ENCODE measurements at places on chromosomes 16 and 17.
A peak's percentile ranks its signal among the peaks of the same experiment; 100 is the strongest.

GRCh38 chr17:15154618-15155017 is 110.5 kb downstream of the PMP22 start:
- DNase-seq = no peak

- no peak for DNase-seq
Measured at GRCh38 chr17:9521062-9521461, 54.6 kb downstream of the STX8 start.

DNA sequence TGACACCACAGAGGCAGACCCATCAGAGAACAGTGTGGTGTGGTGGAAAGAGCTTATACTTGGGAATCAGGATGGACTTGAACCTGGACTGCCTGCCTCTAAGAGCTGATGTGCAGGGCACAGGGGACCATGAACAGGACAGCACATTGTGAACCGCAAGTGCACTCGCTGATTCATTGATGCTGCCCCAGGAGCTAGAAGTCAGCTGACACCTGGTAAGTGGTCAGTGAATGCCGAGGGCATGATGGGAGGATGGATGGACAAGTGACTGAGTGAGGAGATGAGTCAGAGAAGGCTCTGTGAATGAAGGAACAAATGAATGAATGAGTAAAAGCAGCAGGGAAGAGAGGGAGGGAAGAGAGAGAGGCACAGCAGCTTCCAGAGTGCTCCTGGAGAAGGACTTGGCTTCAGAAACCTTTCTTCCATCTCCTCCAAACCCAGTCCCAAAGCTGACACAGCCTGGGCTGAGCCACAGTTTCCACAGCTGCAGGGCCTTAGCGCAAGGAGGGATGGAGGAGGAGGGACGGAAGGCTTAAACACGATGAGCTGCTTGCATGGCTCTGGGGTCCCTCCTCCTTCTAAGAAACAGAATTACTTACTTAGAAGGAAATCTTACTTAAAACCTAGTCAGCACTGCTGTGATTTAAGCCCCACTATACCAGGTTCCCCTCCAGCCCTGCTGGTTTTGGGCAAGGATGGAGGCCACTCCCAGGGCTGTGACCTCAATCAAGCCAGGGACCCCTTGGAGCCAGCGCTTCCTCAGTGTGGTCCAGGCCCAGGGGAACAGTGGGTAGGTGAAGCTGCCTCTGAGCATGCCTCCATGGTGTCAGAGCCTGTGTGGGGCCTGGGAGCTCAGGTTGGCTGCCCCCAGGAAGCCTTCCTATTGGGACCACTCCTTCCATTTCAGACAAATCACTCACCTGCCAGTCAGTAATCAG is 184.6 kb downstream of the TMEM132E start:
- no peak for DNase-seq

- DNase-seq = no peak
Measured at GRCh38 chr16:84471966-84472365, 32.5 kb downstream of the MEAK7 start.

- no peak for DNase-seq
Measured at GRCh38 chr16:14491861-14492529, 138.1 kb downstream of the PARN start.

DNA sequence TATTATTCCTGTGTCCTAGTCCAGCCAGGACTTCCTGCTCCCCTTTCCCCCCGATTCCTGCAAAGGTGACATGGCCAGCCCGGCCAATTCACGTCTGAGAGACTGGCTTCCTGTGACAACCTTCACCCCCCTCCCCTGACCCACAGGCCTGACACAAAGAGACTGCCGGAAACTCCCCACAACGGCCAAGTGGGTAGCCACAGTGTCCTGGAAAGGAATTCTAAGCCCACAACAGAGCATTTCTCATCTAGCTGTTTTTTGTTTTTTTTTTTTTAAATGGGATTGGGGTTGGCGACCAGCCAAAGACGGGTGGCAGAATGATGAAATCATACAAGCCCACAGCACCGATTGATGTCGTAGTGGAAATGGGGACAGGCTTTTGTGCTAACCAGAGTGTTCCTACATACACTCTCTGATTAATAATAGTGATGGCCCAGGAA is 2.8 kb upstream of the XAF1 start:
- DNase-seq = no peak

- no peak for DNase-seq
Measured at GRCh38 chr17:12736526-12736925, 52.8 kb upstream of the ARHGAP44 start.

DNA sequence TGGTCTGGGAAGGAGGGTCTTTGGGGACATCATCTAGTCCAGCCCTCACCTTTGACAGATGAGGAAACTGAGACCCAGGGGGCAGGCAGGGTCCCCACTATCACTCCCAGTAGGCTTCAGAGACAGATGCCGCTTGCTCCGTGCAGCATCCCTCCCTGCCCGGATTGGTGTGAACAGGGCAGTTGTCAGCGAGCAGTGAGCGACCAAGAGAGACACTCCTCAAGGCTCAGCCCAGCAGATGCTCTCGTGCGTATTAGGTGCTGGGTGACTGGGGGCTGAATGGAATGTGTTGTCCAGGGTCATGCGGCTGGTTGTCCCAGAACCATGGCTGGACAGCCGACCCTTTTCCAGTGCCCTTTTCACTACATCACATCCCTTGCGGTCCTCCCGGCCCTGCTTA is 49.0 kb downstream of the MPRIP start:
- no peak for DNase-seq

- peak; percentile 13 for DNase-seq
Measured at GRCh38 chr16:21001262-21001661, 100.7 kb downstream of the LYRM1 start.

DNA sequence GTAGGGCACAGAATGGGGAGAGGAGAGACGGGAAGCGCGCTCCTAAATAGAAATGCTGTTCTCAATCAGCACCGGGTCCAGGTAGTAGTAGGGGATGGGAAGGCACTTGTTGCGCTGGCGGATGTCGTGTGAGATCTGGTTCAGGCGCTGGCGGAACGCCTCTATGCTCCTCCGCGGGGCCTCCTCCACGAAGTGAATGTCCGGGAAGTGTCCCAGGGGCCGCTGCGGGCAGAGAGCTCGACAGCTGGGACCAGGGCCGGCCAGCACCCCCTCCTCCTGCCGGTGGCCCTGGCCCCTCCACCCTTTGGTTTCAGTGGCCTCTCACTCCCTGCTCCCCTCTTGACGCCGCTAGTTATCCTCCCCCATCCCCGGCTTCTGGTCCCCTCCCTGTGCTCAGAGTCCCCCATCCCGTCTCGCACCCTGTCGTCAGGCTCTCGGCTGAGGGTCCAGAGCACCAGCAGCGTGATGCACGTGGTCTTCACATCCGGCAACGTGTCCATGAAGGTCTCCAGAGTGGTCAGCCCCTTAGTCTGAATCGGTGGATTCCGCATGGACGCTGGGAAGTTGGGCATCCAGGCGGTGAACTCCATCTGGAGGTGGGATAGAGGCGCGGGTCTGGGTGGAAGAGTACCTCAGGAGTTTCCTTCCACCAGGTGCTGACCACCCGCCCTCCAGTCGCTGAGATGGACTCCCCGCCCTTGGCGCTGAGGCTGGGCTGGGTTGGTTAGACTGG is 14.6 kb downstream of the ALOX12B start:
- DNase-seq = no peak

- DNase-seq = no peak
Measured at GRCh38 chr16:25747160-25747758, 55.5 kb downstream of the HS3ST4 start.

DNA sequence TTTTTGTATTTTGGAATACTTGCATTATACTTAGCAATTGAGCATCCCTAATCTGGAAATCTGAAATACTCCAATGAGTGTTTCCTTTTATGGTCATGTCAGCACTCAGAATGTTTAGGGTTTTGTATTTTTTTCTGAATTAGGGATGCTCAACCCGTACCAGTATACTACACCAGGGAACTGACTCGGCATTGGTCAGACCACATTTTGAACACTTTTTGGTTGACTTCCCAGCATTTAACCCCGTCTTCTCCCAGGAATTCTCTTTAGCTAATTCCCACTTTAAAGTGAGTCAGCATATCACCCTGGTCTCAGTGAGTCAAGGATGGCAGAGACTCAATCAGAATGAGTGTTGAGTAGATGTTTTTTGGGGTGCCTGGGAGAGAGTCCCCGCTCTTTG is 177.9 kb downstream of the SPECC1 start:
- no peak for DNase-seq

GRCh38 chr16:29315916-29316517 is 90.5 kb downstream of the NPIPB11 start:
- no peak for DNase-seq

DNA sequence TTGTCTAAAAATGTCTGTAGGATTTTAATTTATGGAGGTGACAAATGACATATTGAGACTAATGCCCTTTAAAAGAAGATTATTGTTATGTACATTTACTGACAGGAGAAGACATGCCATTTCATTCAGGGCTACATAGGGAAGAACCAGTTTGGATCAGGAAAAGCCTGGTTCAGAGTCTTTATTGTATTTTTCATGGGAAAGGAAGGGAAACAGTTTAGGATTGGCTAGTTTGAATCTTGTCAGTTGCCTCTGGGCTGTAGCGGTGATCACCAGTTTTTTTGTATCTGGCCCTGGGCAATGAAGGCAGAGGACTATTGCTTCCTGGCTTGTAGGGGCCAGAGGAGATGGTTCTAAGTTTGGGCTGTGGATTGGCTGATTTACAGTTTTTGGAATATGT is 31.8 kb downstream of the NSRP1 start:
- no peak for DNase-seq

DNA sequence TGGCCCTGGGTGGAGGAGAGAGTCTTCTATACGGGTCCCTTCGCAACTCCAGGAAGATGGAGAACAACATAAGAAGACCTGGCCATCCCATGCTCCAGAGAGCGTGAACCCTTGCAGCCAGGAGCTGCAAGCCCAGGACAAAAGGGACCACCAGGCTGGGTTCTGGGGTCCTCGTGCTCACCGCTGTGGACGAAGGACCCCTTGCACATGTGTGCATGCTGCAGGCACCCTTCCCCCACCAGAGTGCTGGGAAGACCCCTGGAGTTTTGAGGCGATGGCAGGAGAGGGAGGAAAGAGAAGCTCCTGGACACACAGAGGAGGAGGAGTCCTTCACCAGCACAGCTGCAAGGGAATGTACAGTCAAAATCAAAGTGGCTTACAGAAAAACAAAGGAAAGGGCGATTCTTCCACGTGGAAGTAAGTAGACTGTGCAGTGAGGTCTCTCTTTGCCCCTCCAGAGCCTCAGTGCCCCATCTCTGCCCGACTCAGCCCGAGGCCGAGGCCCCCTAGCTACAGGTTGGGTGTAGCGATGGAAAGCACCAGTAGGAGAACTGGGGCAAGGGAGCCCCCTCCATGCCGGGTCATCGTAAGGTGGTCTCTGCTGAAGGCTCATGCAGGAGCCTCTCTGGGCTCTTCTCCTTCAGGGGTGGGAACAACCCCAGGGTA is 51.3 kb downstream of the PIMREG start:
- DNase-seq = no peak

GRCh38 chr16:58419241-58419990 is 27.1 kb downstream of the GINS3 start:
- DNase-seq = no peak

DNA sequence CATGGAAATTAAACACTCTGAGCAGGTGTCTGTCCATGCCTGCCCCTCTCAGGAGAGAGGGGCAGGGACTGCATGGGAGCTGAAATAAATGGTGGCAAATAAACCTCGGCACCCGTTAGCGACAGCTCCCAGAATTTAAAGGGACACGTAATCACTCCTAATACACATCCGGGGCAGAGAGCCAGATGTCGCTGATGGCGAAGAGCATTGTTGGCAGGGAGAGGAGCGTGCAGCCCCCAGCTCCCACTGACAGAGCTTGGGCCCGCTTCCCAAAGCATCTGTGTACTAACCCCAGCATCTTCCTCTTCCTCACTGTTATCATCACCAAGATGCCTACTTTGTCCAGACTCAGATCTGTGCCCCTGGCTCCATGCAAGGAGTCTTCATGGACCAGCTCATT is 85.8 kb downstream of the IRX5 start:
- no peak for DNase-seq

DNA sequence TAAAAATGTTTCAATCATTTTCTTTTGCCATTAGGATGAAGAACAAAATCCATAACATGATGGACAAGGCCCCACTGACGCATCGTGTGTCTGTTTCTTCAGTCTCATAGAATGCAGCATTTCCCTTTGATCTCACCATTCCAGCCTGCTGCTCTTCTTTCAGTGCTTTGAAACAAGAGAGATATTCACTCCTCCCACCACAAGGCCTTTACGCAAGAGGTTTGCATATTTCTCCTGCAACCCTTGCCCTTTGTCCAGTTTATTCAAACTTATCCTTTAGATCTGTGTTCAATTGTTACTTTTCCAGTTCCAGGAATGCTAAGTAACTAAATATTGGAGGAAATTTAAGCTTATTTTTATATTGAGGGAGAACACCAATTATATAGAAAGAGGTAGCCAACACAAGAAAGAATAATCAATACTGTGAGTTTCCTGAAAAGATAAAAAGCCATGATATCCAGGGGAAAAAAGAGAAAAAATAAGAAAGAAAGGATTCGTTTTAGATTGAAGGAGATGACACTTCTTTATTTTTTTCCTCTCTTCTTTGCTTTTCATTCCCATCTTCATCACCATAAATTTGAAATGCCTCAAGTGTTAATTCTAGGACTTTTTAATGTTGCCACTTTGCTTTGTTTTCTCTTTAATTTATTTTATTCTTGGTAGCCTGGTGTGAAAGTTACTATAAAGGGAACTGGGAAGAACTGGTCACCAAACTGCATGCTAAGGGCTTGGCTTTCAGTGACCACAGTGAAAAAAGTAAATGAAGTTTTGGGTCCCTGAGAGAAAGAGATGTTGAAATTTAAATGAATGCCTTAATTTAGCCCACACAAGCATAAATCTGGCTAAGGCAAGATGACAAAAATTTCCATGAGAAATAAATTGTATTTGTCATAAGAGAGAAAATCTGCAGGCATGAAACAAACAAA is 102.1 kb downstream of the KIF2B start:
- no peak for DNase-seq

DNA sequence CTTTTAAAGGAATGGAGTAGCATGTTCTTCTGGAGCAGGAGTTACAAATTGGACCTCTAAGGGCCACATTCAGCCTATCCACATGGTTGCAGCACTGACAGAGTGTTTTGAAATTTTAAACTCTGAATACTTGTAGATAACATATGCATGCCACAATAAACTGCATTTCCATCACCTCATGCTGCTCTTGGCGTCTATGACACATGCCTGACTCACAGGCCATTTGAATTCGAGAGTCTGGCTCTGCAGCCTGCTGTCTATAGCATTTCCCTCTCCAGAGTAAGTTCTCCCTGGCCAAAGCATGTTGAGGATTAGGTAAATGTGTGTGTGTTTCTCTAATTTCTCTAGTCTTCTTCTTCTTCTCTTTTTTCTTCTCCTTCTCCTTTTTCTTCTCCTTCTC is 28.7 kb upstream of the MYOCD start:
- no peak for DNase-seq

- DNase-seq = no peak
Measured at GRCh38 chr16:69351309-69352027, at the start of gene TMED6. TMED6 (minus strand) TSS chr16:69351786; CDS start chr16:69351753, 33 bp downstream.

GRCh38 chr17:7293159-7293558 is 1.3 kb downstream of the YBX2 start:
- DNase-seq = no peak
